GM12865 (cell line): ENCODE measurements at places on chromosomes 2 and 18.
A peak's percentile ranks its signal among the peaks of the same experiment; 100 is the strongest.

DNA sequence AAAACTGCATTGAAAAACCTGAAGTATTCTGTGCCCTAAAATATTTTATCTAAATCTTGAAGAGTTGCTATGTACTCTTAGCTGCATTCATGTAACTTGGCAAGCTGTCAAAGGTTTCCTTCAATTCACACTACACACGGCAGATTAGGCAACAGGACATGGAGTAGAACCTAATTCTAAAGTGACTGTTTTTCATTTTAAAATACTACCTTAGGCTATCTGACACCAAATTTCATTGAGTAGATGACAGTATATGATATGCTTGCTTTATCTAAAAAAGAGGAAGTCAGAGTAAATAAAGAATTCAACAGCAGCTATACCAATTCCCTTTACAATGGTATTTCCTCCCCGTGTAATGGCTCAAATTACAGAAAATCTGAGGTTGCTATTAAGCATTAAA, 45.4 kb downstream of the EXOC6B start:
- no peak for DNase-seq

DNA sequence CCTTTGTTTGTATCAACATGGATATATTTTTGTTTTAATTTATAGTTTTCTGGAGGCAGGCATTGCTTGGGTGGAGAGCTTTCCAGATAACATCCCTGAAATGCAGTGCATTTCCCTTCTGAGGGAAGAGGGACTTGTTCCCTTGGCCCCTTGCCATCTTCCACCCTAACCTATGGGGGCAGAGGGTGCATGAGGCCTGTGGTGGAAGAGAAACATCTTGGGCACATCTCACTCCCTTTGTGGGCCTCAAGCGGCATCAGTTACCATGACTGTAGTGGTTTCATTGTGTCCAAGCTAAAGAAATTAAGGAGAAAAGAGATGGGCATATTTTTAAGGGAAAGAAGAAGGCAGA, 5.3 kb upstream of the RPL37A start:
- DNase-seq, result no peak

DNA sequence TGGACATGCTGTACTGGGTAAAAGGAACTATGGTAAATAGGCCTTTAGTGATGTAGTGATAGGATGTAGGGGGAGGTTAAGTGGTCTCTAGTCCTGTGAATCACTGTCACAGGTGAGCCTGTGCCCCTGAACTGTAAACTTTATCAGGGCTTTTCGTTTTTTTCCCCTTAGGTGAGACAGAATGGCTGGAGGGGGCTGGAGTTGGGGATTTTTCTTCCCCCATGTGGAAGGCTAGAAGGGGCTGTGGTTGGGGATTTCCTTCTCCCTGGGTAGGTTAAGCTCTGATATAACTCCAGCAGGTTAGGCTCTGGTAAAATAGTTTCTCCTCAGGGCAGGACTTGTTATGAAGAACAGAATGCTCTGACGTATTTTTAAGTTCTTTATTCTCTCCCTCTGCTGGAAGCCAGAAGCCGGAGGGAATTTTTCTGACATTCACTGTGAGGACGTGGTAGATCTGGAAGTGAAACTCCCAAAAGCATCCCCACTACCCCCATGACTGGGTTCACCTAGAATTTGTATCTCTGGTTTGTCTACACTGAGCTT, 28.5 kb downstream of the PIKFYVE start:
- peak; percentile 52 for DNase-seq

- DNase-seq, result no peak
Measured at GRCh38 chr2:112486895-112487294, 4.9 kb downstream of the TTL start.

GRCh38 chr18:40841467-40841866, 1113.6 kb upstream of the PIK3C3 start:
- no peak for DNase-seq

GRCh38 chr18:46401486-46402070, 255.4 kb downstream of the LOXHD1 start:
- no peak for DNase-seq

DNA sequence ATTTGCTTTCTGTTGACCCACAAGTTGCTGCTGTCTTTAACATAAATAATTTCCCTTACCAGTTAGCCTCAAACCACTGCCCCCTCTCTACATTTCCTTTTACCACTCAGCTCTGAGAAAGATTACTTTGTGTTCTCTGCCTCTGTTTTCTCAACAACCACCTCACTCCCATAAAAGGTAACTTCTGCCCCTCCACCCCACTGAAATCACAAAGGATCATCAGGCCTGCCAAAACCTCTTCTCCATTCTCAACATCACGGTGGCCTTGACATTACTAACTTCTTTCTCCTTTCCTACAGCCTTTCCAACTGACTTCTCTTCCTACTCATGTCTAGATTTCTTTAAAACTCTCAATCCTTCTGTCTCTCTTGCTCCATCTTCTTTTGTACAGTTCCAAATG, 10.1 kb downstream of the ACADL start:
- DNase-seq, result no peak

DNA sequence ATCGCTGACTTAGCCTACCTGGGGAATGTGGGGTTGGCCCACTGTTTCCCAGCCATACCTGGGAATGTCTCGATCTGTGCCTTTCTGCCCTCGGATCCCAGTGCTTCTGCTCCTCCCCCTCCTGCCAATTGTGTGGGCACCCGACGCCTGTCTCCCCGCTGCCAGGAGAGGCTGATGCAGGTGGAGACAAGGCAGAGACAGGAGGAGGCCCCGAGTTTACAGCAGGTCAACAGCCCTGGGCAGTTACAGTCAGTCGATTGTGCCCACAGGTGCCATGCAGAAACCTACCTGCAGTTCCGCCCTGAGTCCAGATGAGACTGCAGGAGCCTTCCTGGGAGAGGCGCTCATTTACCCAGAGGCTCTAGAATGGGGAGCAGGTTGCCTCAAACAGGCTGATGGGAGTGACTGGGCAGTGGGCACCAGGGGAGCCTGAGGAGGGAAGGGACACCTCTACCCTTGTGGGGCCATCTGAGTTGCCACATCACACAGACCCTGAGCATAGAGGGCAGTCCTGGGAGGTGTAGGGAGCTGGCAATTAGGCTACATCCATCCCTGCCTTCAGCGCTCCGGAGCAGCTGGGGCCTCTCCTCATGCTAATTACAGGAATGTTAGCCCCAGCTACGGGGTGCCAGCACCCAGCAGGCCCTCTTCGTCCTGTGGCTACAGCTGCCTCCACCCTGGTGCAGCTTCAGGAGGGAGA, 300.1 kb downstream of the NDUFA10 start:
- DNase-seq, result no peak

GRCh38 chr18:31156821-31157763, 5.6 kb downstream of the DSC1 start:
- no peak for DNase-seq

DNA sequence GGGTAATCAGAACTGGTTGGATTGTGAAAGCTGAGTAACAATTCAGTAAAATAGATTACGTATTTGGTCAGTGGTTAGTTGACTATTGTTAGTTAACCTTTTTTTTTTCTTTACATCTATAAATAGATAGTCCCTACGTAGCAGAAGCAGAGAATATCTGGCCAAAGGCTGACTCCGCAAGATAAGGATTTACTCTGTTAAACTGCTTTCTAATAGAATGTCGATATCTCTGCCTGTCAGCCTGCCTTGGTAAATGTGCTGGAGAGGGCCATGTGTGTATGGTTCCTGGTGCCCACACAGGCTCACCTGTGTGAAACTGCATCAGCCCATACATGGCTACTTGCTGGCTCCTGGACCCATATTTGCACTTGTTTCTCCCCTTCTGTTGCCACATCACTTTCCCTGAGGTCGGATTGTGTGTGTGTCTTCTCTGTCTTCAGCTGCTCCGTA, 94.4 kb downstream of the CRIM1 start:
- DNase-seq, result no peak

- no peak for DNase-seq
Measured at GRCh38 chr18:79129120-79129519, 59.9 kb downstream of the ATP9B start.

DNA sequence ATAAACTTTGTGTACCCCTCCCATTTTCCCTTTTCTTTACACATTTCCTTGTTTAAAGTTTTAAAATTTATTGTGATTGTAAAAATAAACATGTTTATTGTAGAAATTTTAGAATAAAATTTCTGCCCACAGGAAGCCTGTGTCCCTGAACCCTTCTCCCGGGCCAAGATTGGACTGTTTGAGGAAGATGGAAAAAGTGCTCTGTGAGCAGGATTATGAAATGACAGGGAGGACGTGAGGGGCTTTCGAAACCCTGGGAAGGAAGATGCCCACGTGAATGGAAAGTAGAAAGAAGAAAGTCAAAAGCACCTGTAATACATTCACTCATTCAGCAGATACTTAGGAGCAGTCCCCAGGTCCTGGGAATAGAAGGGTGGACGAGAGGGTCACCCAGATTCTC, 25.4 kb upstream of the ATOH8 start:
- no peak for DNase-seq

DNA sequence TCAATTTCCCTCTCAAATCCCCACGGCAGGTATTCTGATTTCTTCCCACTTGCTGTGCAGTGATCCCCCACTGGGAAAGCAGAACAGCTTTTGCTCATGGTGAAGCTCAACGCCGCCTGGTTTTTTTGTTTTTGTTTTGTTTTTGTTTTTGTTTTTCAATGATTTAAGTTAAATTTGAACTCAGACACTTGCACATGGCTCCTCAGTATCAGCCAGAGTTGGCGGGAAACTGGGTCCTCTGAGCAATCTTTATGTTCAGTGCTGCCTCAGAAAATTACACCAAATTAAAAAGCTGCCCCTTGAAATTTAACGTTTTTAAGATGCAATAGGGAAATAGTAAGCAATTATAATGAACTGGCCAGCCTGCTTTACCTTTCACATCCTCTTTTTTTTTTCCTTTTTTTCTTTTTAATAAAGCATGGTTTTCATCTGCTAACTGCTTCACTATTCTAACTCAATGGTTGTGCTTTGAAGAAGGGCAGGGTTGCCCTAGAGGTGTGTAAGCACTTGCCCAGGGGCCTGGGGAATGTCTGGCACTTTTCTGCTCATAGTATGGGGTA, 277.0 kb upstream of the HNRNPA3 start:
- no peak for DNase-seq
